RPMI8226 (cell line): ENCODE measurements at places on chromosomes 7 and 10.

DNA sequence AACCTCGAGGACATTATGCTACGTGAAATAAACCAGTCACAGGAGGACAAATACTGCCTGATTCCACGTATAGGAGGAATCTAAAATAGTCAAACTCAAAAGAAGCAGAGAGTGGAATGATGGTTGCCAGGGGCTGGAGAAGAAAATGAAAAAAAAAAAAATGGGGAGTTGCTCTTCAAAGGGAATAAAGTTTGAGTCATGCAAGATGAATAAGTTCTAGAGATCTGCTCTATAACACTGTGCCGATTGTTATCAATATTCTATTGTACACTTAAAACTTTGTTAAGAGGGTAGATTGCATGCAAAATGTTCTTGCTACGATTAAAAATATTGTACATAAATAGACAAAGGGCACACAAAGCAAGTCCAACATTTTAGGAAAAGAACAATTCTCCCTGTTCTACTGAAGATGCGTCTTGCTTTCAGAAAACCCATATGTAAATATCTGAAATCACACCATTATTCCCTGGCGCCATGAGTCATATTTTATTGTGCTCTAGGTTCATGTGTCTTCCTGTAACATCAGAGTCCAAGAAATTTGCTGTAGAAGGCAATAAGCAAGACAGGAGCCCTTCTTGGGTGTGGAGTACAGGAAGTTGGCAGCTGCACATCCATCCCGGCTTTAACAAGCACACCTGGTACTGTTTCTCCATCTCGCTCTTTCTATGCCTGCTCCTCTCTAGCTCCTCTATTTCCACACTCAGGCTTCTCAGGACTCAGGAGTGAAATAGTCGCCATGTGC, 145.9 kb downstream of the GFRA1 start:
- DNase-seq = no peak

GRCh38 chr7:27185013-27185853, at the start of gene HOXA11:
Gene HOXA11 (minus strand): TSS chr7:27185232. CDS start chr7:27185144, 88 bp downstream.
- no peak for DNase-seq

- DNase-seq = peak; percentile 47
Observed at GRCh38 chr10:21527598-21528235, 2.2 kb upstream of the SKIDA1 start.

GRCh38 chr7:88967432-88967831, 171.9 kb upstream of the TEX47 start:
- DNase-seq = no peak

GRCh38 chr7:48427671-48428070, 256.4 kb downstream of the ABCA13 start:
- DNase-seq = no peak

DNA sequence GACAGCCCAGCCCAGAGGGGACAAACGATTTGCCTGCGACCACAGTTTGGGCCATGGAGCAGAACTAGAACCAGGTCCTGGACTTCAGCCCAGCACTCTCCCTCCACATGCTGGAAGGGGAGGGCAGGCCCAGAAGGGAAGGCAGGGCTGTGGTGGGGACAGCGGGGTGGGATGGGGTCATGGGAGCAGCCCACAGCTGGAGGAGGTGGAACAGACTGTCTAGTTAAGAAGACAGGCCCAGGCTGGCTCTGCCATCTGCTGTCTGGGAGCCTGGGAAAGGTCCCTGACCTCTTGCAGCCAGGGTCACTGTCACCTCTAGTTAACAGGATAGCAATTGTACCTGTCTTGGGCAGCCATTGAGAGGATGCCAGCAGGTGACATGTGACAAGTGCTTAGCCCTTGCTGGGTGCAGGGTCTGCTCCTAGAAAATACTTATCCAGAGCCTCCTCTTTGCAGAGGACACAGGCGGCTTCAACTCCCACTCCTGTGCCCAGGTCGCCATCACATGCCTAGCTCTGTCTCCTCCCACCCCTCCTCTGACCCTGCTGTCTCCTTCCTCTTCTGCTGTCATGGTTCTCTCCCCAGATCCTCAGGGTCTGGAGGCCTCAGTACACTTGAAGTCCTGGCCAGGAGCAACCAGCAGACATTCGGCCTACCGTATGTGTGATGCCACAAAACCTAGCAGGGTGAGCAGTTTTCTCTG, 37.0 kb upstream of the CHST15 start:
- no peak for DNase-seq

DNA sequence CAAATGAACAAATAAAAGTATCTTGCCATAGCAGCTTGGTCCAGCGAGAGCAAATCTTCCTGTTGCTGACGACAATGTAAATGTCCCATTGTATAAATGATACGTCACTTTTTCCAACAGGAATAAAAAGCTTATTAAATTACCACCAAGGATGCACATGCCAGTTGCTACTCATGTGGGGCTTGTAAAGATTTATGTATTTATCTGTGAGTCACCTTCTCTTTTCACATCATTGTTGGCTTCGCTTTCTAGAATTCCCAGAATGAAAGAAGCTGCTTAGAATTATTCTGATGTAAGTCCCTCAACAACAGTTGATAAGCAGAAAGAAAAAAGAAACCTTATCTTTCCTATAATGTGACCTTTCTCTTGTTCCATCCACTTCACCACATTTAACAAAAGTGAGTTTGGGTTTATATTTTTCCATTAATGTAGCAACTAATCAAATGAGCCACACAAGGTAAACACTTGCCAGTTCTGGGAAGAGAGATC, 22.4 kb downstream of the DNAJC12 start:
- no peak for DNase-seq

GRCh38 chr10:71084061-71084817, 128.1 kb upstream of the UNC5B start:
- DNase-seq = no peak

GRCh38 chr10:77245953-77246352, 391.7 kb downstream of the KCNMA1 start:
- no peak for DNase-seq

- DNase-seq = no peak
Observed at GRCh38 chr10:35399414-35400009, 63.2 kb downstream of the CCNY start.

DNA sequence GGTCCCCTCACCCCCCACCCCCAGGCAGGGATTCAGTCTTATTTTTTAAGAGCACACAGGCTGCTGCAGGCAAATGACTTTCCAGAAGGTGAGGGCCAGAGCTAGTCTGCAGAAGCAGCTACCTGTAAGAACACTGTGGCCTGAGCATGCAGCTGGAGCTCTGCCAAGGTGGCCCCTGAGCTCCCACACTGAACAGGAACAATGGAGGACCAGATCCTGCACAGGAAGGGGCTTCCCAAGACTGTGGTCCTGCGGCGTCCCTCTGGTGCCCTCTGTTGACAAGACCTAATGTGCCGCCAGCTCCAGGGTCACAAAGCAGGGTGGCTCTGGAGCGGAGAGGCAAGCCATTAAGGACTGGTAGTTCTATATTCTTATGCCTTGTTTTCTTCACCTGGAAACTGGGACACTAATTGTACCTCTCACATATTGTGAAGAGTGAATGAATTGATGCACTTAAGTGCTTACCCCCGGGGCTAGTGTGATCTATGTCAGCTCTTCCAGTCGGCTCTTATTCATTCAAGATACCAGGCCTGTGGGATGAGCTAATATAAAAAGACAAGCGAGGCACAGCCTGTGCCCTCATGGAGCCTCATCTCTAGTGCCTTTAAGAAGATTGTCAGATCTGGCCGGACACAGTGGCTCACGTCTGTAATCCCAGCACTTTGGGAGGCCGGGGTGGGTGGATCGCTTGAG, 8.0 kb upstream of the BEND7 start:
- peak; percentile 35 for DNase-seq

GRCh38 chr7:101411508-101411874, 48.8 kb downstream of the COL26A1 start:
- no peak for DNase-seq

GRCh38 chr7:80666376-80666775, 27.9 kb downstream of the CD36 start:
- no peak for DNase-seq

- peak; percentile 49 for DNase-seq
Observed at GRCh38 chr10:97759158-97759887, 12.5 kb downstream of the SFRP5 start.

DNA sequence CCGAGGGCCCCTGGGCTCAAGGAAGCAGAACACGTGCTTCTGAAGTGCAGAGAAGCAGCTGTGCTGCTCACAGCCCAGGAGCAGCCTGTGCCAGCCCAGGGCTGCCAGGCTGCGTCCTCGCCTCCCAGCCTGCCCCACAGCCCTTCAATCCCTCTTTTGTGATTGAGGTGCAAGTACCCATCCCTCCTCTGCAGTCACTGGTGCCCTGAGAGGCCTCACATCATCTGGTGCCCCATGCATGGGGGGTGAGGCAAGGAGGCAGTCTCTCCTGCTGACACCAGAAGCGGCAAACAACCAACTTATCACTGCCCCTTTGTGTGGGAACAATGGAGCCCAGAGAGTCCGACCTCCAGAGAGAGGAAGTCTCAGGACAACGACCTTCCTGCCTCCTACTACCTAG, 49.8 kb upstream of the FGFR2 start:
- no peak for DNase-seq

DNA sequence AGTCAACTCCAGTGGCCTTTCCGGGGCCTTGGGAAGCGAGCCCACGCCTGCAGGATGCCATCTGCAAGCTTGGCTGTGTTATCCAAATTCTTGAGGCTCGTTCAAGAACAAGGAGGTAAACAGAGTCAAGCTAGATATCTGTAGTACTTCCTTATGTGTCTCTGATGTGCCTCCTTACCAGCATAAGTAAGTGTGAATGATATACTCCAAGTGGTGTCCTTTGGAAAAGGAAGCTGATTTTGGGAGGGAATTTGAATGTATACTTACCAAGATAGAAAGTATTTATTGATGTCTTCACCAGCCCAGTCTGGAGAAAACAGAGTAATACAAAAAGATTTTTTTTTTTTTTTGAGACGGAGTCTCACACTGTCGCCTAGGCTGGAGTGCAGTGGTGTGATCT, 372.3 kb upstream of the GALNT17 start:
- no peak for DNase-seq

GRCh38 chr10:21464134-21464533, 61.3 kb downstream of the SKIDA1 start:
- no peak for DNase-seq
